Esophagus mucosa (tissue), 1 donor: ENCODE measurements at places on chromosomes 5 and 9.

- no peak for ATAC-seq
Measured at GRCh38 chr9:95791286-95791685, 84.2 kb upstream of the ERCC6L2 start.

- ATAC-seq = no peak
Measured at GRCh38 chr5:43121913-43122484, 1.3 kb downstream of the ZNF131 start.

GRCh38 chr5:147046281-147046680, 167.7 kb upstream of the PPP2R2B start:
- no peak for ATAC-seq

DNA sequence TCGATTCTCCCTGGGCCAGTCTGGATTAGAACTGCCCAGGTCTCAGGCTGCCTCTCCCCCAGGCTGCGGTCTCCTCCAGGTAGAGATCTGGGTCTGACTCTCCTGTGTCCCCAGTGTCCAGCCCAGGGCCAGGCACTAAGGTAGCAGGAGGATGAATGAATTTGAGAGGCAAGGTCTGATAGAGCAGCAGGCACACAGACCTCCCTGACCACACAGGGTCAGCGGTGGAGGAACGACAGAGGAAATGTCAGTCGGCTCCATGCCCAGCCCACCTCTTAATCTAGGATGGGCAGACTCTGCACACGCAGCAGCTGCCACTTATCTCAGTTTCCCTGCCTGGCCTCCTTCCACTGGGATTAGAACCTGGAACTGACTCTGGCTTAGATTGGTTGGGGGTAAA, 272.7 kb upstream of the MVB12B start:
- ATAC-seq = no peak

DNA sequence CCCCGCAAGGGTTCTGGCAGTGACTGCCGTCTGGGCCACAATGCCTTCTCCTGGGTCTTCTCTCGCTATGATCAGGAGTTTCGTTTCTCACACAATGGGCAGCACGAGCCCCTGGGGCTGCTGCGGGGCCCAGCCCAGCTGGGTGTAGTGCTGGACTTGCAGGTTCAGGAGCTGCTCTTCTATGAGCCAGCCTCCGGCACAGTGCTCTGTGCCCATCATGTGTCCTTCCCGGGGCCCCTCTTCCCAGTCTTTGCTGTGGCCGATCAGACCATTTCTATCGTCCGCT, 7.0 kb downstream of the HDHD3 start:
- no peak for ATAC-seq

DNA sequence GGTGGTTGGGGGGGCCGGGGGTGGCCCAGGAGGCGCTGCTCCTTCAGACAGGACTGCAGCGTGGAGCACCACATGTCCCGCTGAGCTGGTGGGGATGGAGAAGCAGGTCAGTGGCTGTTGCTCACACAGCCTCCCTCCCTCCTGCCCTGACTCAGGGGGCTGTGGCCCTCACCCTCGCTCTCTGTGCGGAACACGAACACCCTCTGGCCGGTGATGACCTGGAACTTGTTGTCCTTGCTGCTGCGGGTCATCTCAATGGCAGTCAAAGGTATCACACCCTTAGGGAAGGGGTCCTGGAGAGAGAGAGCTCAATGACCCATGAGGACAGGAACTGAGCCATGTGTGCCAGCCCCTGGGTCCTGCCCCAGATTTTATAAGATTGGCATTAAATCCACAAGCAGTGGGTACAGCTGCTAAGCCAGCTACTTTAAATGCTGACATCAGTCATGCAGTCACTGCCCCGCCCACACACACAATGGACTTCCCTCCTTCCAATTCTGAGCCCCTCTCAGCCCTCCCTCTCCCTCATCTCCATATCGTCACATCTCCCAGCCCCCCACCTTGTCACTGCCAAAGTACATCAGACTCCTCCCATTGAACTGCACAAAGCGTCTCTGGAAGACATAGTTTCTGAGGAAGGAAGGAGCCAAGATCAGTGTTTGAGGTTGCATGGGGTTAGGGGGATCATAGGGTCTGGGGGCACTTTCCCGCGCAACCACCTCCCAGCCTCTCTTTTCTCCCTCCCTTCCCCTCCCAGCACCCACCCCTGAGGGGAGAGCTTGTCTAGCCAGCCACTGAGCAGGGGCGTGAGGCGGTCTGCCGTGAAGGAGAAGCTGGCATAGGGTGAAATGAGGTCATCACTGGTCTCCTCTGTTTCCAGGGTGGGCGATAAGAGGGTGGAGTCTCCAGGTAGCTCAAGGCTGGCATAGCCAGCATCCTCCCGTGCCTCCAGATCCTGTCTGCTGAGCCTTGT, 8.9 kb downstream of the ARAP3 start:
- peak; percentile 8 for ATAC-seq

DNA sequence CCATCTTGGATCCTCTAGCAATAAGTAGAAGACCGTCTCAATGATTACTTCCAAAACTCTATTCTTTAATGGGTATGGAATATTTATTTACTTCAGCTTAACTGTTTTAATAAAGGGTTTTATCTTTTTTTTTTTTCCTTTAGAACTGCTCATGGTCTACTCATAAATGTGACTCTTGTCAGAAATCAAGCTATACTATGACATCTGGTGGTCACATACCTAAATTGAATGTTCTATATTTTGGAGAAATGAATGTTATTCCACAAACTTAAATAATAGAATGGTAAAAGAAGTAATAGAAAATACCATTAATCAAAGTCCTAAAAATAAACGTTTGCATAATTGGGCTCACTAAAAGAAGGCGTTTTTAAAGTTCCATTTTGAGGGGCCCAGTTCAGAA, 131.2 kb upstream of the PLCXD3 start:
- ATAC-seq = no peak

- ATAC-seq = no peak
Measured at GRCh38 chr5:20514145-20514544, 526.1 kb upstream of the CDH18 start.

- no peak for ATAC-seq
Measured at GRCh38 chr5:137433539-137433938, 65.6 kb downstream of the SPOCK1 start.

DNA sequence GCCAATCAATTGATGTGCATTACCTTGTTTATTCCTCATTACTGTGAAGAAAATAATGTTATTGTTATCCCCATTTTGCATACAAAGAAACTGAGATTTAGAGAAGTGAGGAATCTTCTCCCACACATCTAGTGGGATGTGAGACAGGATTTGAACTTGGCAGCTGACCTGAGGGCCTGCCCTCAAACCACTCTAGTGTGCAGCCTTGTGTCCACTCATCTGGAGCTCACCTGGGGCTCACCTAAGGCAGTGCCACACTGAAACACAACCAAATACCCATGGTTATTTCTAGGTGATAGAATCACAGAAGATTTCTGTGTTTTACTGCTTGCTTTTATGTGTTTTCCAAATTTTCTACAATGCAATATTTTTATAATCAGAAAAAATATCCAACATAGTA, 94.7 kb upstream of the SAP30L start:
- no peak for ATAC-seq

DNA sequence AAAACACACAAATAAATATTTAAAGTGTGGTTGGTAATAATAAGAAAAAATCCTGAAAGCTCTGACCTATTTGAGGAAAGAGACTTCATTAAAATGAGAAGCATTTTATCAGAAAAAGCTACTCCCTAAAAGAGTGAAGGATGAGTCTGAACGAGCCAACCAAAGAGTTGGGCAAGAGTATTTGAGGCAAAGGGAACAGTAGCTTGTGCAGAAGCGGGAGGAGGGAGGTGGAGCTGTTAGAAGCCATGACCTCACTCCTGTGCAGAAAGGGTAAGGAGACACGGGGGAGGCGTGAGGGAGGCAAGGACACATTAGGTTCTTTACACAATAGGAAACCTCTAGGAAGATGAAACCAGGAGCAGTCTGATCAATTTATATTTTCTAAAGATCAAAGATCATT, 29.4 kb downstream of the SH3RF2 start:
- ATAC-seq = peak; percentile 38

DNA sequence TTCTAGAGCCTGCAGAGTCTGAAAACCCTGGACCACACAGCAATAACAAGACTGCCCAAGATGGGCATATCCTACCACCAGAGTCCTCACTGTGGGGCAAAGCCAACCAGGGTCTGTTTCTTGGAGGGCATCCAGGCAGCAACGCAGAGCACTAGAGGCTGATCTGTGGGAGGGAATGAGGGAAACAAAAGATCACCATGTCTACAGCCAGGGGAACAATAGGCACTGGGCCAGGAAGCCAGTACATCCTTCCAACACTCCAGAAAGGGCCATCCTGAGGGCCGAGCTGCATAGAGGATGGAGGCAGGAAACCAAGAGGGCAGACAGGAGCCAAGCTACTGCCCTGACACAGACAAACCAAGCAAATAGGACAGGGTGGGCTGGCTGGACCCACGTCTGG, 416.1 kb upstream of the IRX4 start:
- ATAC-seq = no peak

DNA sequence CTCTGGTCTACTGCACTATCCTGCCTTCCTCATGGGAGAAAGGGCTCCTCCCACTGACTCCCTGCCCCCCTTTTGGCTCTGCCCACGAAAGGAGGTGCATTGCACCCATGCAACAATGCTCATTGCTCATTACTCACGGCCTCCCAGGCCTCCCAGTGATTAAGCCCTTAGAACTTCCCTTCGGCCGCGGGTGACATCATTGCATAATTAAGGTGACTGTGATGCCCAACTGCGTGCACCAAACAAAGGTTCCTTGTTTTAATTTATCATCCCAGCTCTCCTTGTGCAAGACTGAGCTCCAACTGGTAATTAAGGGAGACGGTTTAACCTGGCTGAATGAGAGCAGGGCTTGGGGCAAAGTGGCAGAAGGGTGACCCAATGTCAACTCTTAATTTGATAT, 180.4 kb downstream of the GAS1 start:
- peak; percentile 98 for ATAC-seq

DNA sequence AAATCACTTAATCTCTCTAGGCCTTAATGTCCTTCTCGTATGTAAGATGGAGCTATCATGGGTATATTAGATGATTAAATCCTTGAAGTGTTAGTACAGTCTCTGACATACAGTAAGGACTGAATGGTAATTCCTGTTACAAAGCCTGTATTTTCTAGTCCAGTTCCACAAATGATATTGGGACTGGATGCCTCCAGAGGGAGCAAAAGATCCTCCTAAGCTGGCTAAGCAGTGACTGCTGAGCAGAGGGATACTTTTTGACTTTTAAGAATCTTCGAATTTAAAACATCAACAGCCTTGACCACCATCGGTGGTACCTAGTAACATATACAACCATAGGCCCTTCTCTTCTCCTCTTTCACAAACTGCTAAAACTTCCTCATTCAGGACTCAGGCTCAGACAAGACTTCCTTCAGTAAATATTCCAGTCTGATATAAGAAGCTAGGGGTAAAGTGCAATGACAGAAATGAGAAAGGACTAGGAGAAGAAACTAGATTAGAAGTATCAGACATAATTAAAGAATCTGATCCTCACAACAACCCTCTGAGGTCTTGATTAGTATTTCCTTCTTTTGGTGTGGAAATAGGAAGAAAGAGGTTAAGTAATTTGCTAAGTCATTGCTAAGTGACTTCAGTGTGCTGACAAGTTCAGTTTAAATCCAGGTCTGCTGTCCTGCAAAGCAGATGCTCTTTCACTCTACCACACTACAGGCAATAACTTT, 13.9 kb downstream of the PTAR1 start:
- ATAC-seq = no peak

GRCh38 chr5:170560938-170561337, 57.1 kb downstream of the KCNIP1 start:
- ATAC-seq = no peak

- no peak for ATAC-seq
Measured at GRCh38 chr9:21985964-21986667, 8.1 kb downstream of the CDKN2A start.

- no peak for ATAC-seq
Measured at GRCh38 chr5:96407436-96407835, 25.6 kb downstream of the PCSK1 start.

DNA sequence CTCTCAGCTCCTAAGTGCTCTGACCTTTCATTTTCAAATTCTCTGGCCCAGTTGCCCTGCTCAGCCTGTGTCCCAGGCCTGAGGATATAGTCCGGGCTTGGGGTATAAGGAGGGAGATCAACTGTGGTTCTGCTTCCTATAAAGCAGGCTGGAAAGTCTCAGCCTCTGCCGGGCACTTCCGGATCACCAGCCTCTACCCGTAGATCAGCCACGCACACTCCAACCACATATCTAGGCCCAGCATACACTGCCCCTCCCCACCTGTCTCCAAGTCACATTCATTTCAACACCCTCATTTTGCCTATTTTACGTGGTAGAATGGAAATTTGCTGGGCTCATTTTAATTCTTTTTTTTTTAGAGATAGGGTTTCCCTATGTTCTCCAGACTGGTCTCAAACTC, 3.1 kb downstream of the ZER1 start:
- ATAC-seq = no peak

DNA sequence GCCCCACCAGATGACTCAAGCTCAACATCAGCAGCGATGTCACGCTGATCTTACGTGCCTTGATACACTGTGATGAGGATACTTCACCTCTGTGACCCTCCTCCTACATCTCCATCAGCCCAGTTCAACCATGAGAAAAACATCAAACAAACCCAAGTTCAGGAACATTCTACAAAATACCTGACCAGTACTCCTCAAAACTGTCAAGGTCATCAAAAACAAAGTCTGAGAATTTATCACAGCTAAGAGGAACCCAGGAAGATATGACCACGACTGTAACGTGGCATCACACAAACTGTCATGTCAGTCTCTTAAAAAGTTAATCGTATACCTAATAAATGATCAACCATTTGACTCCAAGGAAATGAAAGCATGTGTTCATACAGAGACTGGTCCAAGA, 90.8 kb downstream of the COL23A1 start:
- ATAC-seq = no peak

DNA sequence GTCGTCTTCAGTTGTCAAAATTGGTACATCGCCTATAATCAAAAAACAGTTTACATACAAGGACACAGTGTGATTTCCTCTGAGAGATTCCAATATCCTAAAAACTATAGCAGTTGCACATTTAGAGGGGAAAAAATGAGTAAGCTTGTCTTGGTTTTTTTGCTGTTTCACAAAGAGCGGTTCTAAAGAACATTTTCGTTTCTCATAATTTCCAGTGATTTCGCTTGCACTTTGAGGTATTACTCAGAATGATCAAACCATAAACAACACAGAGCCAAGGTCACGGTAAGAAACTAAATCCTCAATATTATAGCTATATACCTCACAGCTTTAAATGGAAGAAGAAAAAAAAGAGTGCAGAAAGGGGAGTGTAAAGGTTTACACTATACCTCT, 861 bp downstream of the MTX3 start:
- ATAC-seq = peak; percentile 12

DNA sequence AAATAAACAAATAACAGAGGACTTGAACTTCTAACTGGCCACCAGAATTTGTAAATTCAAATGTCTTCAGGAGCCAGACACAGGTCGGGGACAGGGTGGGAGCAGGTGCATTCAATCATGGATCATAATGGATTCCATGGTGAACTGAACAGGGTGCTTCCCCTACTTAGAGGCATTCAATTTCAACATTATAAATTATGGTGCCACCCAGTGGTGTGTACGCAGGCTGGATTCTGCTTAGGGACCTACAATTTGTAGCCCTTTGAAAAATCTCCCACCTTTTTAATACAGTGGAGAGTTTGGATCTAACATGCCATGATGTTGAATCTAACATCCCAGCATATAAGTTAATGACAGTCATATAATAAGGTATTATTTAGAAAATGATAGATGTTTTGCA, 22.3 kb downstream of the KLF9 start:
- ATAC-seq = no peak
